Activated T-cell treated with anti-CD3 and anti-CD28 coated beads, Interleukin-2, amount 50 U/mL, for 24 hours (primary cell): ENCODE measurements at places on chromosomes 7 and 10.

DNA sequence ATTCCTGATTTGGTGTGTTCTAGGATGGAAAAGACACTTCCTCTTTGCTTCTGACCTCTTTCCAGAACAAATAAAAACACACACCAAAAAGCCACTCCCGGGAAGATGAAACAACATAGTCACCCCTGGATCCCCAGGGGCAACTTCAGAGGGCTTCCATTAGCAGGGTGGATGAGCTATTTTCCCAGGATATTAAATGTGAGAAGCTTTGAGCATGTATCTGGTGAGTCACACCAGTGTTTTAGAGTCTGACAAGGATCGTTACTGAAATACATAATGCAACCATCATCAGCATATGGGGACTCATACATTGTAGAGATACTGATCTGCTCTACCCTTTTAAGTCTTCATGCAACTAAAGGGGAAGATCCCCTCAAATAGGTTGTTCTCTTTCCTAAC, 115.5 kb upstream of the ZNF438 start:
- DNase-seq = no peak

DNA sequence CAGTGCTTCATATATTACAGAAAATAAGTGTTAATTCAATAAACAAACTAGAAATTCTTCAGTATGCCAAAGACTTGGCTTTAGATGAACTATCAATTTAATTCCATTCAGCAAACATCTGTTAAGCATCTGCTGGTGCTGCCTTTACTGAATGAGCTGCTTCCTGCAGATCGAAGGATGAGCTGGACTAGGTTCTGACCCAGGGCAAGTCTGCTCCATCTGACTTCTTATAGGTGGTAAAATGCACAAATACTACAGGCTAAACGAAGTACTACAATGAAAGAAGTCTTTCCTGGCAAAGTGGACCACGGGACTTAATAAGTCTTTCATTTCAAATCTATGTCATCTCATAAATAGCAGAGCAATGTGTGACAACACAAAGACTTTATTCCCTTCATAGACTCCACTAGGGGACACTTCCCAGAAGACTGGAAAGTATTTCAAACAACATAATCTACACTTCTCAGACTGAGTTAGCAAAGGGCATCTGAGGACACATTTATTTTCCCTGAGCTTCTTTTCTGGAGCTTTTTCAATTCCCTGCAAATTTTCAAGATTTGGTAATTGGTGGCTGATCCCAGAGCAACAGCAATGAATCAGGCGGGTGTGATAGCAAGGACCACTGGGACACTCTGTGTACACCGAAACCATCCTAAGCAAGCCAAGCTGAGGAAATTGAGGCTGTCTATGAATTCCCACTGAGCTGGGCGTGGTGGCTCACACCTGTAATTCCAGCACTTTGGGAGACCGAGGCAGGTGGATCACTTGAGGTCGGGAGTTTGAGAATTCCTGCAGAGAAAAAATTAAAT, 108.9 kb upstream of the FRMD4A start:
- no peak for DNase-seq

DNA sequence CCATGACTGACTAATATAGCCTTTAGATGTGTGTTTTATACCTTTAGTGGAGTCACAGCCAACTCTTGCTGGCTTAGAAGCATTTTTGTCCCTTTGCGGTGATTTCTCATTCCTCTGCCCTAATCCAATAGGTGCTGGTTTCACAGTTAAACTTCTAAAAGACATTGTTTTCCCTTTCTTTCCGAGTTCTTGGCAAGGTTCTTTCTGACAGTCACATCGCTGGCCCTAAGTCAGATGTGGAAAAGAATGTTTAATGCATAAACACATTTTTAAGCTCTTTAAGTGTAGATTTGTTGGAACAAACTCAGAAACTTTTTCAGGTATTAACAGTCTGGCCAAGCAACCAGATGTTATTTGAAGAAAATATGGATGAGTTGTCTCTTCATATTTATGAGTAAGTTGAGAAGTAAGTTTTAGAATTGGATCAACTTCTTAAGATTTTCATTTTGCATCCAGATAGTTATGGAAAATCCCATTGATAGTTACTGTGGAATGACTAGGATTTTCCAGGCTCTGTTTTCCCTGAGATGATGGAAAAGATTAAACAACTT, 4.1 kb downstream of the EPDR1 start:
- no peak for DNase-seq

- no peak for DNase-seq
Measured at GRCh38 chr10:84185526-84186175, 8.7 kb upstream of the CDHR1 start.

DNA sequence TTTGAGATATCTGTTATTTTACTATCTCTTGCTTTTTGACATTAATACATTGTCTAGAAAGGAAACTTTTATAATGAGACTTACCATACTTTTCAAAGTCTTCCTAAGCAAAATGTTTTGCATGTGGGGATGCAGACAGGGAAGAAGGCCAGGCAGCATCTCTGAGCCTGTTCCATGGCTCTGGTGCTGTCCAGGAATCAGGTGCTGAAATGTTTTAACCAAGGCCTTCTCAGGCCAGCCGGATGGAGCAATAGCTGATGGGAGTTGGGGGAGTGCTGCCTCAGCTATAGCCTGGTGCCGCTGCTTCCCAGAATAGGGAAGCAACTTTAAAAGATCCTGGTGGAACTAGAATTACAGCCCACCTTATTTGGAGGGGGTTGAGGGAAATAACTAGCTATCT, 38.5 kb downstream of the CRTAC1 start:
- DNase-seq = no peak

- no peak for DNase-seq
Measured at GRCh38 chr7:51306761-51307160, 9.8 kb downstream of the COBL start.

- no peak for DNase-seq
Measured at GRCh38 chr10:23375366-23375765, 30.8 kb upstream of the C10orf67 start.

DNA sequence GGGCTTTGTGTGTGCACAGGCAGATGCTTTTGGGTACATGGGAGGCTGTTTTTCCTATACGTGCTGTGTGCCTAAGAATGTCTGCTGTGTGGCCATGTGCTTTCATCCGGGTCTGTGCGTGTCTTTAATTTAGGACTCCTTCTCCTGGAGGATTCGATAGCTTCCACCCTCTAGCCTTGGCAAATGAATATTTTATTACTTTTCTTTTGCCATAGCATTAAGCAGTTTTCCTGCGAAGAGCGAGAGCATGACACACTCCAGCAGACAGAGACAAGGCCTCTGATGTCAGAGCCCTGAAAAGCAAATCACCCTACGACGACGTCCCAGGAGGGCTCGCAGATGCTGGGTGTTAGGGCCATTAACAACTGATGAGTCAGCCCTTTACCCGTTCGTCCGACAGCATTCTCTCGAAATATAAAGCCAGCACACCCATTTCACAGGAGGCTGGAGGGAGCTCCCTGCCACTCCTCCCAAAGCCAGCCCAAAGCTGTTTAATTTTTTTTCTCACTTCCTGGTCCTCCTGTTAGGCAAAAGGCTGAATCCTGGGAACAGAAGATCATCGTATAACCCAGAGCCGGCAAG, 311.3 kb upstream of the ZMIZ1 start:
- no peak for DNase-seq

DNA sequence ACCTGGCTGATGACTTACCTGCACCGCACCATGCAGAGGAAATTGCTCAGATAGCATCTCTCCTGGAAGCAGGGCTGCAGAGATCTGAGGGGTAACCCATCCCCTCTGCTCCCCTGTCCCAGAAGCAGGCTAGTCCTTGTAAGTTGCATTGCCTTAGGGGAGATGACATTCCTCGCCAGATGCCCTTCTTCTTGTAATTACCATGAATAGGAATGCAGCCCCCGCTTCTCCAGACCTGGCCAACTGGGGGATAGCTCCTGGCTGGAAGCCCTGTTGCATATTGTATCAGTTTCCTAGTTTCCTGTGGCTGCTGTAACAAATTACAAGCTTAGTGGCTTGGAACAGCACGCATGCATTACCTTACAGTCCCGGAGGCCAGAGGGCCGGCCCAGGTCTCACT, 47.5 kb upstream of the EN2 start:
- no peak for DNase-seq

DNA sequence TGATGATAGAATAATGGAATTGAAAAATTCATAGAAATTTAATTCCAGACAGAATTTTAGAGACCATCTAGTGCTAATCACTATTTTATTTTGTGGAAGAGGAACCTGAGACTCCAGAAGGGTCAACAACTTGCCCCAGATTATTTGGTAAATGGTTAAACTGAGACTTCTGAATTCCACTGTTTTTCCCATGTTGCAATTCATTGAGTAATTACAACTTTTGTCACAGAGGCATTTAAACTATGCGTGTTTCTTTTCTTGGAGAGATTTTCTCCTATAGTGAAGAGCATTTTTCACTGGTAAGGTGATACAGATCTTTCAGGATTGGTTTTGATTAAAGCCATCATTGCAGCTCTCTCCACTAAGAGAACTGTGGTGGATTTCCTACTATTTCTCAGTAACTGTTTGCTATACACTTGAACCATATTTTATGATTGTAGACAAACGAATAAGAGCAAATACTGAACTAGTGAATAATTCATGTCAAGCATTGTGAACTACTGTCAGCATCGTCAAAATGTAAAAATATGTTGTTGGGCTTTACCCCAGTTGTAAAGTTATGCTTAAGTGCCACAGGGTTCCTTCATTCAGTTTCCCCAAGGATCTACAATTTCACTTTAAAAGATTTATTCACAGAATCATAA, 26.5 kb downstream of the LRGUK start:
- no peak for DNase-seq

DNA sequence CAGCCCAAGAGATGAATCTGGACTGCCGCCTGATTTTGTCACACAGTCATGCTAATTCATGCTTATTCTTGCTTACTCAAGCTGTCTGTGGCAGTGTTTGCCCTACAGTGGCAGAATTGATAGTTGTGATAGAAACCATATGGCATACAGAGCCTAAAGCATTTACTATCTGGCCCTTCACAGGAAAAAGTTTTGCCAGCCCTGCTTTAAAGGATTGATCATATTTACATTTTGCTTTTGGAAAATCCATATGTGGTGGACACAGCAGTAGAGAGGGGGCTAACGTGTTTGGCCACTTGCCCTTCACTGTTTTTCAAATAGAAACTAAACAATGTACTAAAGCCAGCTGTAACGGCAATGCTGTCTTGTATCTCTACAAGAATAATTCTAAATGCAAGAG, 974.0 kb upstream of the GHITM start:
- DNase-seq = no peak

GRCh38 chr7:36931892-36932291, 207.6 kb upstream of the AOAH start:
- no peak for DNase-seq

GRCh38 chr7:98283127-98283886, 1.8 kb downstream of the BRI3 start:
- no peak for DNase-seq

DNA sequence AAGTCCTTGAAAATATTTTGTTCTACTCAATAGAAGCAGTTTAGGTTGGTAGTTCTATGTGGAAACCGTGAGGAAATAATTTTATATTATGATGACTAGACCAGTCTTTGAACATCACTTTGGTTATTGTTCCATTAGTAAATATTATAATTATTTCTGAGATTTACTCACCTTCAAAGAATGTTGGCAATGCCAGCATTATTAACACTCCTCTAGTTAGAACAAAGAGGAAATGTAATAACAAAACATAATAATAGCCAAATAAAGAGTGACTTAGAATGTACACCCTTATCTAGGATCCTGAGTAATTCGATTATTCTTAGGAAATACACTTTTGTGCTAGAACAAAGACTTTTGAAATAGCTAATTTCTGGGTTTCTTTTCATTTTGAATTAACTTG, 121.1 kb downstream of the CFTR start:
- DNase-seq = no peak

DNA sequence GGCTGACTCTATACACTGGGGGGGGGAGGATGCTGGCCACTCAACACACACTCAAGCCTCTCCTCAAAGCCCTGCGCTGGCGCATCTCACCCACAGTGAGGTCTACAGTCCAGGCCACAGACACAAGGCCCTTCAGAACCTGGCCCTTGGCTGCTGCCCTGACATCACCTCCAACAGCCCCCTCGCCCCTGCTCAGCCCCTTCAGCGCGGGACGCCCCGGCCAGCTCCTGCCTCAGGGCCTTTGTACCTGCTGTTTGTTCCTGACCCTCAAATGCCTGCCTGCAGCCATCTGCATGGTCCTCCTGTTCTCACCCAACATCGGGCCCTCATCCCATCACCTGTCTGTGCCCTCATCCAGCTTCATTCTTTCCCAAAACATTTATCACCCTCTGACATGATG, 572.6 kb downstream of the DNAJB6 start:
- DNase-seq = peak; percentile 11

- no peak for DNase-seq
Measured at GRCh38 chr10:86164174-86164774, 202.3 kb downstream of the GRID1 start.

GRCh38 chr7:84669177-84669732, 474.7 kb upstream of the SEMA3A start:
- DNase-seq = no peak

DNA sequence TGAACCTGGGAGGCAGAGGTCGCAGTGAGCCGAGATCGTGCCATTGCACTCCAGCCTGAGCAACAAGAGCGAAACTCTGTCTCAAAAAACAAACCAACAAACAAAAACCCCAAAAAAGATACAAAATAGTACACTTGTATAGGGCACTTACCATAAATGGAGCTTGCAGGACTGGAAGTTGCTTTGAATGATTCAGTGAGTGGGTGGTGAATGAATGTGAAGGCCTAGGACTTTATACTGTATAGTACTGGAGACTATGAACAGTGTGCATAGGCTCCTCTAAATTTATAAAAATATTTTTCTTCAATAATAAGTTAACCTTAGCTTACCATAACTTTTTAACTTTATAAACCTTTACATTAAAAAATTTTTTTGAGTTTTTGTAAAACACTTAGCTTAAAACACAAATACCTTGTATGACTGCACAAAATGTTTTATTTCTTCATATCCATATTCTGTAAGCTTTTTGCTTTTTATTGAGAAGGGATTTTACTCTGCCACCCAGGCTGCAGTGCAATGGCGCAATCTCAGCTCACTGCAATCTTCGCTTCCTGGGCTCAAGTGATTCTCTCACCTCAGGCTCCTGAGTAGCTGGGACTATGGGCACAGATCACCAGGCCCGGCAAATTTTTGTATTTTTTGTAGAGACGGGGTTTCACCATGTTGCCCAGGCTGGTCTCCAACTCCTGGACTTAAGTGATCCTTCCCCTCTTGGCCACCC, 6.9 kb upstream of the H2AZ2 start:
- no peak for DNase-seq

DNA sequence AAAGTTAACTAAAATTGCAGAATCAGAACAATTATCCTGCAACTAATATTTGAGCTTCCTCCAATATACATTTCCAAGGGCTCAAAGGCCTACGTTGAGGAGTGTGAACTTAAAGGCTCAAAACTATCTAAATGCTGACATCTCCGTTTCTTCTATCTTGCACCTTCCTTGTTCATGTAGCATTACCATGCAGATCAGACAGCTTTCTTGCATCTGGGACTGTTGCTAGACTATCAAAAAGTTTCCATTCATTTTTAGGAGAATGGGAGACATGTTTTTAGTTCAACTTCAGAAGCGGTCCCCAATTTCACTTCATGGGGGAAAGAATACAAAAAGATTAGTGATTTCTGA, 2.9 kb downstream of the ANKRD1 start:
- no peak for DNase-seq
